C1 segment of cervical spinal cord (tissue), 14 donors: ENCODE measurements at places on chromosomes 4 and X.

- no peak for DNase-seq
Observed at GRCh38 chrX:2311501-2311900, 189.3 kb downstream of the DHRSX start.

- no peak for DNase-seq
Observed at GRCh38 chr4:83993774-83994173, 457.9 kb downstream of the GPAT3 start.

GRCh38 chrX:134000260-134001245, 15.2 kb upstream of the GPC3 start:
- DNase-seq: no peak

DNA sequence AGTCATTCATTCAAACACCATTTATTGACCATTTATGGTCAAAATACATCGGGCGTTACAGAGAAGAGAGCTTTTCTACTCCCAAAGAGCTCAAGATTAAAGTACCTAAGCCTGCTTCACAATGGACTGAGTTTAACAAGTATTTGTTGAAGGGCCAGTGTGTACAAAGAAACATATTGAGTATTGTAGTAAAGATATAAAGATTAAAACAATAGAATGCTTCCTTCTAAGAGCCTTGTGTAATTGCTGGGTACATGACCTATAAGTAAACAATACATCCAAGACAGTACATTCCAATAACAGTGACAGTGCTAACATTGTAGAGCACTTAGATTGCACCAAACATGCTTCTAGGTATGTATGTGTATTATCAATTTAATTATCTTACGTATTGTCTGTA, 695.5 kb downstream of the PCDH7 start:
- no peak for DNase-seq

DNA sequence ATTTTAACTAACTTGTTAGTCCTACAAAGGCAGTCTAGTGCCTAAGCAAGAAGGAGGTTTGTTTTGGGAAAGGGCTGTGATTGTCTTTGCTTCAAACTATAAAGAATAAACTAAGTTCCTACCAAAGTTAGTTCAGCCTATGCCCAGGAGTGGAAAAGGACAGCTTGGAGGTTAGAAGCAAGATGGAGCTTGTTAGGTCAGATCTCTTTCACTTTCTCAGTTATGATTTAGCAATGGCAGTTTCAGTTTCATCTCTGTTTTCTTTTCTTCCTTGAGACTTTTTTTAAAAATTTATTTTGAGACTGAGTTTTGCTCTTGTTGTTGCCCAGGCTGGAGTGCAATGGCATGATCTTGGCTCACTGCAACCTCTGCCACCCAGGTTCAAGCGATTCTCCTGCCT, 82.9 kb upstream of the NLGN4X start:
- DNase-seq: no peak

GRCh38 chr4:74431113-74431826, 13.7 kb upstream of the AREG start:
- no peak for DNase-seq

DNA sequence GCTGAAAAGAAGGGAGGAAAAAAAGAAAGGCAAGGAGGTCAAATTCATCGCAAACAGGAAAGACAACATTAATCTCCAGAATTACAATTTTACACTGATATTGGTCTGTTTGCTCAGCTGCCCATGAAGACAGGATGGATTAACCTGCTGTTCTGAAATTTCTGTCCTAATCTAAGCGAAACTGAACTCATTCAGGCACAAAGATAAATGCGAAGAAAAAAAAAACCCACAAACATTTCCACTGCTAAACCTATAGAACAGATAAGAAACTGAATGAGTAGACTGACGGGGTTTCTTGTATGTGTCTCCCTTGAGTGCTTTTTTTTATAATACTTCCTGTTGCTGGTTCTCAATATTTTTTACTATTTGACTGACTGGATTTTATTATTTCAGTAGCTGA, 251.8 kb upstream of the FTHL17 start:
- no peak for DNase-seq

GRCh38 chrX:54066841-54067240, 22.6 kb upstream of the PHF8 start:
- DNase-seq: no peak

GRCh38 chr4:15188605-15189539, 186.6 kb downstream of the CPEB2 start:
- no peak for DNase-seq

GRCh38 chr4:45453258-45453853, 670.5 kb downstream of the GABRG1 start:
- DNase-seq: no peak

DNA sequence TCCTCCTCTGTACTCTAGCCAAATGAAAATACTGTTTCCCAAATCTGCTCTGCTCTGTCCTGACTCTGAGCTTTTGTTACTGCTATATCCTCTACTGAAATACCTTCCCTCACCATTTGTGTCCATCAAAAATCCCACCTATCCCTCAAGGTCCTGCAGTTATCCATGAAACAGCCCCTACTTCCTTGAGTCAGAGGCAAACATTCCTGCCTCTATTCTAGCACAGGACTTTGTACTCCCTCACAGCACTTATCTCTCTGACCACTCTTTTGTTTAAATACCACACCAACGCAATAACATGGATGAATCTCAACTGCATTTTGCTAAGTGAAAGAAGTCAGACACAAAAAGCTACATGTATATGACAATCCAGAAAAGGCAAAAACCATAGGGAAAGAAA, 10.5 kb upstream of the RNF128 start:
- DNase-seq: no peak

GRCh38 chrX:44908153-44908552, 35.2 kb downstream of the KDM6A start:
- DNase-seq: no peak
